ENCODE measurements at places on chromosomes 11 and 22.

GRCh38 chr11:34824425-34824824, 91.8 kb downstream of the APIP start:
- DNase-seq = no peak

- no peak for DNase-seq
These were observed 80.6 kb upstream of the TIMP3 start for GRCh38 chr22:32720924-32721323.

- no peak for DNase-seq
These were observed 89.2 kb downstream of the TSPAN18 start for GRCh38 chr11:44815917-44816456.

- no peak for DNase-seq
These were observed 3.0 kb downstream of the ME3 start for GRCh38 chr11:86669424-86669823.
